Hematopoietic multipotent progenitor cell treated with erythropoietin and hydrocortisone succinate and interleukin-3 and kit ligand, for 15 days (in vitro differentiated cells): ENCODE measurements at places on chromosomes 2 and 18.
A peak's percentile ranks its signal among the peaks of the same experiment; 100 is the strongest.

- DNase-seq: no peak
Observed at GRCh38 chr2:150410809-150411208, 76.7 kb downstream of the RND3 start.

DNA sequence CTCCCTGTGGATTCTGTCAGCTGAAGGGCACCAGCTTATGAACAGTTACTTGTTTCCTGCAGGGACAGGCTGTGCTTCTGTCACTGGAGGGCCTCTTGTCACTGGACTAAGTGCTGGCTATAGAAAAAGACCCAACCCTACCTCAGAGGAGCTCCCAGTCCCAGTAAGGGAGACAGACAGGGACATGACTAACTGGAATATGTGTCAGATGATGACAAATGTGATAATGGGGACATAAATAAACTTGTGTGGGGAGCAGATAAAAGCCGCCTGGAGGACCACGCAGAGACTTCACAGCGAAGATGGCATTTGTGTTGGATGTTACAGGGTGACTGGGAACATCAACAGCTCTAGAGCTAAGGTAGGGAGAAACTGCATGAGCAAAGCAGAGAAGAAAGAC lies 95.0 kb downstream of the MAPRE2 start:
- DNase-seq: peak; percentile 46

GRCh38 chr2:129466389-129466788 lies 513.1 kb upstream of the RAB6C start:
- DNase-seq: no peak

DNA sequence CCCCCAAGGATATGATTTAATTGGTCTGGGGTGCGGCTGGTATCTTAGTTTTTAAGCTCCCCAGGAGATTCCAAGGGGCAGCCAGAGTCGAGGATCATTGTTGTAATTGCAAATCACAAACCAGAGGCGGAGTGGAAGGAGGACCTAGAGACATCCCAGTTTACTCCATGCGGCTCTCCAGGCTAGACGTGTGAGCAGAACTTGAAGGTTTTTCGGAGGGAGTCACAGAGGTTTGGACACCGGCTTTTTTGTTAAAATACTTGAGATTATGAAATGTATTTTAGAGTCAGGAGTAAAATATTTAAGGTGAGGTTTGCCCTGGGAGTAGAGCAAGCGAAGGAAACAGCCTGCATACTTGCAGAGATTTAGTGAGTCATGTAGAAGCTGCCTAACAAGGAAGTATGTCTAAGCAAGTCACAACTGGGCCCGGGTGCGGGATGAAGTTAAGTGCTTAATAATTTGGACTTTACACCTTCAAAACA lies 39.5 kb downstream of the TGOLN2 start:
- no peak for DNase-seq

GRCh38 chr2:65430603-65431420 lies 1.6 kb downstream of the SPRED2 start:
- DNase-seq: no peak

DNA sequence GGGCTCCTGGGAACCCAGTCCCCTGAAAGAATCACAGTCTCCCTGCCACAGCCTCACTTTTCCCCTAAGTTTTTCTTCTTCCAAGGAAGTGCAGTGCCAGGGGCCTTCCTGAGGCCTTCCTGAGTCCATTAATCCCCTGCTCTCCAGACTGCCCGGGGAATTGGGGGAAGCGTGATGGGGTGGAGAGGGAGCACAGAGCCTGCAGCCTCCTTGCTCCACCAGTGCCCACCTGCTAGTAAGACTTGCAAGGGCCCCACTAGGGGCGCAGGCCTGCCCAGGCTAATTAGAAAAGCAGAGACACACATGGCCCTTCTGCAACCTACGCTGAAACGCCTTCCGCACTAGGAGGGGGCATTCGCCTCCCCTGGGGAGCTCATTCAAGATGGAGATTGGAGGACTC lies 110.6 kb downstream of the MRO start:
- DNase-seq: no peak

DNA sequence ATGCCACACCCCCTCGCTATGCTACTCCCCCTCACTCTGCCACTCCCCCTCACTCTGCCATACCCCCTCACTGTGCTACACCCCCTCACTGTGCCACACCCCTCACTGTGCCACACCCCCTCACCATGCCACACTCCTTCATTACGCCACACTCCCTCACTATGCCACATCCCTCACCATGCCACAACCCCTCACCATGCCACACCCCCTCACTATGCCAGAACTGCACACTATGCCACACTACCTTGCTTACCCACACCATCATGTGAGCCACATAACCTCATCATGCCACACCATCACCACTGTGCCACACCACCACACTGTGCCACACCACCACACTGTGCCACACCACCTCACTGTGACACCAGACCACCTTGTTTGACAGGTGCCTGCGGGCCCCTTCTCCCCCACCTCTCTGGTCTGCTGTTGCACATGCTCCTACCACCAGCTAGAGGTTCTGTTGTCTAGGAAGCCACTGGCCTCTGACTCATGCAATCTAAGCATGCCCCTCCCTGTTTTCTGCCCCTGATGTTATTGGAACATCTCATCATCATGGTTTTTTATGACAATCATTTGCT lies 22.0 kb downstream of the MARCHF4 start:
- DNase-seq: no peak

GRCh38 chr18:46070815-46071652 lies 1.0 kb downstream of the PSTPIP2 start:
- peak; percentile 35 for DNase-seq

DNA sequence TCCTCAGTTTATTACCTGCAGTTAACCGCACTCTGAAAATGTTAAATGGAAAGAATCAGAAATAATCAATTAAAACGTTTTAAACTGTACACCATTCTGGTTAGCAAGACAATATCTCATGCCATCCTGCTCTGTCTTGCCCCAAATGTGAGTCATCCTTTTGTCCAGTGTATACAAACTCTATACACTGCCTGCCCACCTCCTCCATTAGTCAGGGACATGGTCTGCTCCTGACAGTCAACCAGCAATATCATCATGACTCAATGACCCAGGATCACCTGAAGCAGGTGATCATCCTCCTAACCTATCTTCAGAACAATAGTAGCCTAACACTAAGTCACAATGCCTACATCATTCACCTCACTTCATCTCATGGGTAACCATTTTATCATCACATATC lies 214.7 kb downstream of the KCNH7 start:
- no peak for DNase-seq

DNA sequence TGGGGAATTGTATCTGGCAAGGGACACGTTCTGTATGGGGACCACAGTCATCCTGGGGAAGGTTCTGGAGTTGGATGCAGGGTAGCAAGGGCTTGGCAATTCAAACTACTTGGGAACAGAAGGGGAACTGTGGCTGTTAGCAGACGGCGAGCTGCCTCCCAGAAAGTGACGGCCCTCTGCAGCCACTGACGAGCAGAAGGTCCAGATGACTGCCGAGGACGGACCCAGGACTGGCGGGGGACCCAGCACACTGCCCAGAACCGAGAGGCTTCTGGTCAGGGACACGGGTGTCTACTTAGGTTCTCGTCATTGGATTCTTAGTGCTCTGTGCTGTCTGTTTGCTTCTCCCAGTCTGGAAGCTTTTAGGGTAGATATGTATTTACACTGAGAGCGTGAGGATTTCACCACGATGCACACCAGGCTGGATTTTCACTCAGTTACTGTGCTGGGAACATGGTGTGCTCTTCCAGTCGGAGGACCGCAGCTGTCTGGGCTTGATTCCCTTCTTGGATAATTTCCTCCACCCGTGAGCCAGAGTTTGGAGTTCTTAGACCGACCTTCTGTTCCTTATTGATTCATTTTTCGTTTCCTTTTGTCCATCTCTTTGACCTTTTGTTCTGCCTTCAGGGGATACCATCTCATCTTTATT lies 13.4 kb downstream of the GPR35 start:
- DNase-seq: no peak

DNA sequence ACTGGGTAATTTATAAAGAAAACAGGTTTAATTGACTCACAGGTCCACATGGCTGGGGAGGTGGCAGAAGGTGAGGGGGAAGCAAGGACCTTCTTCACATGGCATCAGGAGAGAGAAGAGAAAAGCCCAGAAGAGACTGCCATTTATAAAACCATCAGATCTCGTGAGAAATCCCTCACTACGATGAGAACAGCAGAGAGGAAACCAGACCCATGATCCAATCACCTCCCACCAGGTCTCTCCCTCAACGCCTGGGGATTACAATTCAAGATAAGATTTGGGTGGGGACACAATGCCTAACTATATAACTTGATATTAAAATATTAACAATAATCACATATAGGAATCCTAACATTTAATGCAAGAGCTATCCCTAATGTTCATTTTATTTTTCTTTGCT lies 31.8 kb downstream of the MEMO1 start:
- no peak for DNase-seq

DNA sequence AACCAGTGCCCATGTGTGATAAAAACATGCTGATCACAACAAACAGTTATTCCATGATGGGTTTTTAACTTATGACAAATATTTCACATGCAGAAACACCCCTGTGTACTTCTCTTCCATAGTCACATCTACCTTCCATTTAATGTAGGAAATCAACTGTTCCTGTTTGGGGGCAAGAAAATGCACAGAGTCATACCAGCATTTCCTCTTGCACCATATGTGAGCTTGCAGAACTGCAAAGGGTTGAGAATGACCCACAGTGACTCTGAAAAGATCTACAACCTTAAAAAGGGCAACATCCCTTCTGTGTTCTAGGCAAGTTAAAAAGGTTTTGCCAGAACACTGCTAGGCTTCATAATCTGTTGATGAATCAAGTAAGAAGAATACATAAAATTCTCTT lies 9.9 kb downstream of the BMP10 start:
- no peak for DNase-seq

DNA sequence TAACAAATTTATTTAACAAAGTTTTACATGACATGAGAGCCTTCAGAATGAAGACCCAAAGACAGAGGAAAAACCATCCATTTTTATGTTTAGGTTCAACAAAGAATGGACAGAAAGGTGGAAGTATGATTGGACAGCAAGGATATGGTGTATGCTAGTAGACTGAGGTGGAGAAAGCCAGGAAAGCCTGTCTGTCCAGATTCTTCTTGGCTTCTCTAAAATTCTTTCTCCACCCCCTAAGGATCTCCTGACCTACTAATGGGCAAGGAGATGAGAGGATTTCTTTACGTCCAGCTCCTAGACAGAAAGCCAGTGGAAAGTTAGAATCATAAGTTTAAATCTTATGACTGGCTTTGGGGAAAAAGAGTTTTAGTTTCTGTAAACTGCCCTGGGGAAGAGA lies 3.0 kb downstream of the ATIC start:
- no peak for DNase-seq

DNA sequence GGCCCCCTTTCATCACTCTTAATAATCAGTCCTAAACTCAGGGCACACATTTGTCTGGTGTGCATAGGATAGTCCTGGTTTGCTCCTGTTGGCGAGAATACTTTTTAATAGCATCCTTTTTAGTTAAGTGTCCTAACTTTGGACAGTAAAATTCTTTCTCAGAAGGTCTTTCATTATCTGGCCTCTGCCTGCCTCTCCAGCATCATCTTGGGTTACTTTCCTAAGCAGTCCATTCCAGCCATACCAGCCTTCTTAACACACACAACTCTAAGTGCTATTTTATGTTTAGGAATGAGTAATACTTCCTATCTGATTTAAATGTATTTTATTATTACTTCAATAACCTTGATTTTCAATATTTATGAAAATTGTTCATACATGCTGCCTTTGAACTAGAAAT lies 151.0 kb downstream of the ACOXL start:
- no peak for DNase-seq

- no peak for DNase-seq
Observed at GRCh38 chr18:73409242-73409641, 541.5 kb upstream of the NETO1 start.

DNA sequence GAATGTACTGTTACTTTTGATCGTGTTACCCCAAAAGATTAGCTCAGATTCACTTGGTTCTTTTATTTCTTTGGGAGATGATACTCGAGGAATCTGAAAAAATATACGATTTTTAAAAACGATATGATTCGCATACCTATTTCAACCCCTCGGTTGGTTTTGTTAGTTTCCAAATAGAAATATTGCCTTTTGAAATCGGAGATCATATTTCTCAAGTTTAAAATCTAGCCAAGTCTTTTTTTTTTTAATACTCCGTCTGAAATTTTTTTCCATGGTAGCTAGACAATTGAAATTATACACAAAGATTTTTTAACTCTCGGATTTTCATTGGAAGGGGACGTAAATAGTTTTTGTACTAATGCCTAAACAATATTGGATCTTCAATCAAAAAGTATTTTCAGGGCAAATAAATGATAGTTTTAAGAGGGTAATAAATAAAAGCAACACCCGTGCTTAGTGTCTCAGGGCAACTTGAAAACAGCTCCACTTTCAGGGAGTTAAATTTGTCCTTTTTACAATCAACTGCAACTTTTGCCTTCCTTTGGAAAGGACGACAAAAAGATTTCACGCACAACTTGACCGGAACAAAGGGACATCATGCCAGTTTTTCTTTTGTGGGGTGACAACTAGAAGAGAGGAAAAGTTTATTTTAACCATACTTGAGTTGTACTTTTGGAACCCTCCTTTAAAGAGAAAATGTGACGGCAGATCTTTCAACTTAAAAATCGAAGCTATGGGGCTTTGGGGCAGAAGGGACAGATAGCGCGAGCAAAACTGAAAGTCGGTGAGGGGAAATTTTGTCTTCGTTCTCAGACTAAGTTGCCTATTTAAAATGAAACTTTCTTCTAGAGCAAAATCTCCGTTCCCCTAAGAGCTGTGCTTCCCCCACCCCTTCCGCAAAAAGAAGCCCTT lies 5.8 kb upstream of the ONECUT2 start:
- no peak for DNase-seq

GRCh38 chr2:111157071-111157661 lies 36.5 kb downstream of the BCL2L11 start:
- no peak for DNase-seq

- DNase-seq: no peak
Observed at GRCh38 chr2:120883607-120884440, 148.2 kb downstream of the GLI2 start.

- DNase-seq: no peak
Observed at GRCh38 chr2:63432373-63432772, 155.9 kb downstream of the WDPCP start.

GRCh38 chr18:50465211-50466153 lies 90.6 kb downstream of the SKA1 start:
- no peak for DNase-seq

DNA sequence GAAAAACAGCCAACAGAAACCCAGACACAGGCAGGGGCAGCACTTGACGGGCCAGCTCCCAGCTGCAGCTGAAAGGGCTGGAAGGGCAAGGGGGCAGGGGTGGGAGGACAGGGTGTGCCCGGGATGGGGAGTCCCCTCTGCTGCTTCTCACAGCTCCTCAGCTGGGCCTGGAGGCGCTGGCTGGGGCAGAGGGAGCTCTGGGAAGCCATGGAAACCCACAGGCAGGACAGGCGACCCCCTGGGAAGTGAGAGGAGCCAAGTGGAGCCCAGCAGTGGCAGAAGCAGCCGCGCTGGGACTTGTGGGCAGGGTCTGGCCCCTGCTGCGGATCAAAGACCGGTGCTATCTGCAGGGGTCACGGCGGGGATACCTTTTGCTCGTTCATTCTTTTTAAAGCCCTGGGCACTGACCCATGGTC lies 20.7 kb downstream of the OTOF start:
- DNase-seq: no peak
